ENCODE measurements at places on chromosomes 4 and X.
A peak's percentile ranks its signal among the peaks of the same experiment; 100 is the strongest.

DNA sequence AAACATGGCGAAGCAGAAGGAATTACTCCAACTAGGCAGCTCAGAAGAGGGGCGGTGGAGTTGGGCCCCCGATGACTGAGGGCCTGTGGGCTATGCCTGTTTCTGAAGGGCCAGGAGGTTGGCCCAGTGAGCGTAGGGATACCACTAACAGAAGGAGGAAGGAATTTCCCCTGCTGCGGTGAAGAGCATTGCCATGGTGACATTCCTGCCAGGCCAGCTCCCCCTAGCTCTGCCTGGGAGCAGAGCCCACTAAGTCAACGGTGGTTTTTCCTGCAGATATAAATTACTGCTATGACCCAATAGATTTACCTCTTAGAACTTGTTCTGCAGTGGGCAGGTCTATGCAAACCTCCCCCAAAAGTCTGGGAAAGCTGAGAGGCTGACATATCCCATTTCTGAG lies 28.9 kb upstream of the HMX1 start:
- DNase-seq: no peak

DNA sequence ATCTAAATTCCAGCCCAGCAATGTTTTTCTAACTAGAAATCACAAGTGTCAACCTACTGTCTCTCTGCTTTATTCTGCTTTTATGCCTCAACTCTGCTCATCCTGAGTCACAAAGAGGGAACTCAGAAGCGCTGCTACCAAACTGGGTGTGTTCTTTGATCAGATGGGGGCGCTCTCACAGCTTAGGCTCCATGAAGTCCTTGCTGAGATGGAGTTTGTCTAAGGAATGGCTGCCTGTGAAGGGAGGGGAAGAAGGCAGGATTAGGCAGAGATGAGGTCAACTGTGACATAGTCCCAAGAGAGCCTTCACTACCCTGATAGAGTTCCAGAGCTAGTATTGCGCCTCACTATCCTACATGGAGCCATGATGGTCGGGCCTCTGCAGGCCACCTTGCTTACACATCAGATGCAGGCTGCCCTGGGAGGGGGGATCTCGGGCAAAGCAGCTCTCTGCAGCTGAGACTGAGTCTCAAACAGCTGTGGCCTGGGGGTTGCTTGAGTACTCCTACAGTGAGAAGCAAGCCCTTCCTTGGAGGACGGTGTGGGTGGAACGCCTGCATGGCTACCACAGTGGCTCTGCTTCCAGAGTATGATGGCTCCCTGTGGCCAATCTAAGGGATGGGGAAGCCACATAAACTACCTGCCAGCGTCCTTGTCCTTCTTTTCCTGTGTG lies 219.9 kb downstream of the CCNG2 start:
- DNase-seq: no peak

DNA sequence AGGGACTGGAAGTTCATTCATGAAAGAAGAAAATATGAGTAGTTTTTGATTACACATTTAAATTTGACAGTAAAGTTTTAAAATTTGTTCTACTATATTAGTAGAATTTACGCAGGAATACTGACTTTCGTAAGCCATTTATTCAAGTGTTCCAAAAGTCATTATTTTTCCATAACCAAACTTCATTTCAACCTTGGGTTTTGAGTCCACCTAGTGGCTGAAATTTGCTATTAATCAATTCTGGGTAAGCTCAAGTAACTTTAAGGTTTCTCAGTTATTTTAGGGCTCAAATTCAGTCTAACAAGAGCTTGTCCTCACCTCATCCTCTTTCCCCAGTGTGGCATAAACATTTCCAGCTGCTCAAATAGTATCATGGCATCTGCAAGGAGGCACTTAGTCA lies 175.4 kb downstream of the SH3BGRL start:
- peak; percentile 36 for DNase-seq

- DNase-seq: no peak
Observed at GRCh38 chr4:87410157-87410556, 12.2 kb upstream of the NUDT9 start.

GRCh38 chr4:11166606-11167005 lies 262.1 kb downstream of the HS3ST1 start:
- DNase-seq: no peak

GRCh38 chr4:139668658-139669201 lies 3.1 kb downstream of the MGST2 start:
- no peak for DNase-seq

DNA sequence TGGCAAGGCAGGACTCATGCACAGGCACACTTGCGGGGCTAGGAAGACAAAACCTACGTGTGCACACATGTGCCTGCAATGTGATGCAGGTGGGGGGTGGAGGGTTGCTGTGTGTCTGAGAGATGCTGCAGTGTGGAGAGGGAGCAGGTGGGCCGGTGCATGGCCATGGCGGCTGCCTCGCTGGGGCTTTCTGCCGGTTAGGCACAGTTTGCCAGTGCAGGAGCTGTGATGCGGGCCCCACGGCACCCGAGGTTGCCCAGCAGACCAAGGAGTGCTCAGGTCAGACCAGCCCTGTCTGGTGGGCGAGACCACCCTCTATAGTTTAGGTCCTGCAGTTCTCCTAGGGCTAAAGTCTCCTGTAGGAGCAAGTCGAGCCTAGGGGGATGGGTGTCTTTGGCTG lies 4.4 kb upstream of the AFM start:
- no peak for DNase-seq

Measured in endothelial cell of umbilical vein (primary cell).